ENCODE measurements at places on chromosomes 4 and X.

GRCh38 chr4:65461781-65462180 is 208.5 kb downstream of the EPHA5 start:
- no peak for DNase-seq

DNA sequence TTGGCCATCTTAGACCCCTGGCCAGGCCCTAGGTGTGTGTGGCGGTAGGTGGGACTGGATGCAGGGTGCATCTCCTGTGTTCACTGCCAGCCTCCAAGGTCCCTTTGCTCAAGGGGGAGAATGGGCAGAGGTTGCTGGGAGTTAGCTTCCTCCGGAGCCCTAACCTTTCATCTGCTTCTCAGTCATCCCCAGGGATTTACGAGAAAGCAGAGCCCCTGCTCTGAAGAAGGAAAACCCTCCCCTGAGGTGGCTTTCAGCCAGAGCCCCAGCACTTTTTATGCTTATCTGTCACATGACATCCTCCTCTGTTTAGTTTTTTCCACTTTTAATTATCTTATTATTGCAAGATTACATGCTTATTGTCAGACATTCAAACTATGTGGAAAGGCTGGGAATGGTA is 44.9 kb upstream of the DDX3X start:
- DNase-seq, result no peak

DNA sequence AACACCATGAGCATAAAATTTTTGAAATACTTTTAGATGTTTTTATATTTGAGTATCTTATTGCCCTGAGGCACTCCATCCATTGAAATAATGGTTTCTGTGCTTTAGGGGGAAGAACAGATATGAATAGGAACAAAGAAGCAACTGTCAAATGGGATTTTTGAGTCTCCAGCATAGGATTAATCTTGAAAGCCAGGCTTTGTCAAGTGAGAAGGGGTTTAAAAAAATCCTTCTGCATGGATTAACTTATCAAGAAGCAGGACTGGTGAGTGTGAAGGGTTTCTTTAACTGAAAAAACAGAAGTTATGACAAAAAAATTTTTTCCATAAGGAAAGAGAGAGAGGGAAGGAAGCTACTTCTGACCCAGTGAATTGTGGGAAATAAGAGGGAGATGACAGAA is 7.6 kb upstream of the NUDT9 start:
- no peak for DNase-seq

DNA sequence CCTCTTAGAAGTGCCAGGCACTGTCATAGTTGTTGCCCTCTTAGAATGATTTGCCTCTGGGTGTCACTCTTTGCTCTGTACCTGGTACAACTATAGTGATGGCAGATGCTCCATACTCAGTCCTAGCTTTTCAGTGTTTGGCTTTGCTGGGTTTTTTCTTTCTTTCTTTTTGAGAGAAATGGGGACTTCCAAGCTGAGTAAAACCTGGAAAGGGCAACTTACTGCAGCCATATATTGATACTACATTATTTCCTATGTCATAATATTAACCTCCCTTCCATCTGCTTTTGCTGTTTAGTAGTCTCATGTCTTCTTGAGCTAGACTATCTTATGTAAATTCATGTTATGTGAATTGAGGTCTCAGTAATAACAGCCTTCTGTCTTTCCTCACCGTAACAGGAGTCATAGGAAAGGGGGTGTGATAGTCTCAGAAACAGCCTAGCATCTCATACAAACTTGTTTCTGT is 49.0 kb downstream of the NIPAL1 start:
- no peak for DNase-seq

- DNase-seq, result no peak
Observed at GRCh38 chr4:154487145-154487544, 4.5 kb downstream of the DCHS2 start.

GRCh38 chr4:93199492-93199891 is 629.1 kb upstream of the ATOH1 start:
- no peak for DNase-seq

GRCh38 chr4:79023799-79024770 is 84.8 kb upstream of the PAQR3 start:
- DNase-seq, result no peak

DNA sequence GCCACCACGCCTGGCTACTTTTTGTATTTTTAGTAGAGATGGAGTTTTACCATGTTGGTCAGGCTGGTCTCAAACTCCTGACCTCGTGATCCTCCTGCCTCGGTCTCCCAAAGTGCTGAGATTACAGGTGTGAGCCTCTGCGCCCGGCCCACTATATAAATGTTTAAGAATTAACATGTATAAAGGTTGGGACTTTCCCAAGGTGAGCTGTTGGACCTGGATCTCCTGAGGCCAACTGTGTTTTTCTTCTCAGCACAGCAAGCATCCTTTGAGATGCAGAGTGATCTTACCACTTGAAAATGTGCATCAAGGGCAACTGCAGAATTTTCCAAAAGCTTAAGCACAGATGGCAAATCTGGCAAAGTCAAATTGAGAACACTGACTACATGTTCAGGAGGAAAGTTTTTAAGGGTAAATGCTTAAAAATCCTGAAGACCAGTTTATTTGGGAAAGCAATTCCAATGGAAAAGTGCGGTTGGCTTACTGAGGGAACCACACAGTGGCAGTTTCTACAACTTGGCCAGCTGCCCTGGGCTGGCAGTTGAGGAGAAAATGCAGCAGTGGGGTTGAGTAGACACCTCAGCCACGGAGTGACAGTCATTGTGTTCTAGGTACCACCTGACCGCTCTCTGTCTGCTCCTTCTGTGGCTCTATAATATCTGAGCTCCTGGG is 168.9 kb downstream of the CBR4 start:
- DNase-seq, result no peak

DNA sequence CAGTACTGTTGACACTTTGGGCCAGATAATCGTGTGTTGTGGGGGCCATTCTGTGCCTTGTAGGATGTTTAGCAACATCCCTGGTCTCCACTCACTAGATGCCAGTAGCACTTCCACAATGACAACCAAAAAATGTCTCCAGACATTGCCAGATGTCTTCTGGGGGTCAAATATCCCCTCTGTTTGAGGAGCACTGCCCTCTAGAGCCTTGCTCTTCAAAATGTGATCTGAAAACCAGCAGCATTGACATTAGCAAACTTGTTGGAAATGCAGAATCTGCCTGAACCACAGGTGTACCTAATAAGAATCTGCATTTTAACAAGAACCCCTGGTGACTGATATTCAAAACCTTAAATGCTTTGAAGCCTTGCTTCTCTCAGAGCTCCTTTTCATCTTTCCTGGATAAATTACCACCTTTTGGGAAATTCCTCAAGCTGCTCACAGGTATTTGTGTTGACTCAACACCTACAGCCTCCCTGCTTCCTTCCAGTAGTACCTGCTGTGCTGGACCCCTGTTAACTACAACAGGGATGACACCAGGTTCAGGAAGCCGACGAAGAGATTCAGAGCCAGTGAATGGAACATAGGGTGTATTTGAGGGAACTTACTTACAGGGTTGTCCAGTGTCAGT is 459.0 kb upstream of the NR3C2 start:
- DNase-seq, result no peak

- no peak for DNase-seq
Observed at GRCh38 chr4:70728091-70728490, 6.3 kb downstream of the RUFY3 start.

- no peak for DNase-seq
Observed at GRCh38 chrX:5730556-5730955, 498.1 kb downstream of the NLGN4X start.

DNA sequence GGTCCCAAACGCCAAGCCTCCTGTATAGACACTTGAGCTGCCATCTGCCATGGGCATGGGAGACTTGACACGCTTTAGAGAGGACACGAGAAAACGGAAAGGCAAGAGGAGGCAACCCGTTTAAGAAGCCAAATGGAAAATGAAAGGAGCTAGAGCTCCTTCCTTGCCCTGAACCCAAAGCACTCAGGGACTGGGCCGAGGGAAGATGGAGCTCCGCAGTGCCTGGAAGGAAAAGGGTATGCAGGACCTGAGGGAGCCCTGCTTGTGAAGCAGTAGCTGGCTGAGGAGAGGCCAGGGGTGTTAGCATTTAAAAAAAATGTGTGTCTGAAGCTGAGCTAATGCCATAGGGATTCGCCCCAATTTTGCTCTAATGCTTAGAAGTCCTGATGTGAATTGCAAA is 15.1 kb downstream of the MCF2 start:
- no peak for DNase-seq

DNA sequence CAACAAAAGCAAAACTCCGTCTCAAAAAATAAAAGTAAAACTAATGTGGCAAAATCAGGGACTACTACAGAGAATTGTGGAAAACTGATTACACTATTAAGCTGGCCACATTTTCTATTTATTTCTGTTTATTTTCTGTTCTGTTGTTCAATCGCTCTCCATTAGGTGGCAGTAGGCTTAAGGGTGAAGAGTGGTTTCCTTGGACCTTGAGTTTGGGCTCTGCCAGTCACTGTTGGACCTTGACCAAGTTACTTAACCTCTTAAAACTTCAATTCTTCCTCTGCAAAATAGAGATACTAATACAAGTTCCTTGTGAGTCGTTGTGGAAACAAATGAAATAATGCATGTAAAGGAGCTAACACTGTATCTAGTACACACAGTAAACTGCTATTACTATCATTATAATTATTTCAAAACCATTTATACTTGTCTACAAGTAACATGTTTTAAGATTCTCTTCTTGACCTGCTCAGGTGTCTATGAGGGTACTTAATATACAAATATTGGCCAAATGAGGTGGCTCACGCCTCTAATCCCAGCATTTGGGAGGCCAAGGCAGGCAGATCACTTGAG is 15.2 kb downstream of the HSD17B11 start:
- no peak for DNase-seq

- no peak for DNase-seq
Observed at GRCh38 chr4:60890743-60891142, 309.4 kb upstream of the ADGRL3 start.

DNA sequence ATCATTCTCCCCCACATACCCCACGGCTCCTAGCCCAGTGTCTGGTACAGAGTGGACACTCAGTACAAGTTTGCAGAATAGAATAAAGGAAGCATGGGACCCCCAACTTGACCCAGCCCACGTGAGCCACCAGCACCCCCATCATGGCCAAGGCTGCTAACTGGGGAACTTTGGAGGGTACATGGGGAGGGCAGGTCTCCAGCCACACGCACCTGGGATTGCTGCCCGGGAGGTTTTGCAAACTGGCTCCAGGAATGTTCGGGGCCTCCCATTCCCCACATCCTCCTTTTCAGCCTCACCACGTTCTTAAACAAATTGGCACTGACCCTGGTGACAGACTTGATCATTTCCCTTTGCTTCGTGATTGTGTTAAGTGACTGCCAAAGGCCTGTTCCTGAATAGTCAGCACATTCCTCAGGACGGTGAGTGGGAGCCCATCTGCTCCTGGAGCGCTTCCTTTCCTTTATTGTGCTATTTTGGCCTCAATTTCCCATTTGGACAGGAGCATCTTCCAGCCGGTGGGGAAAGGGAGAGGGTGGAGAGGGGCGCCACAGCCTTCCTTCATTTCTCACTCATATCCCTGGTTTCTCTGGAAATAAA is 18.7 kb upstream of the XPNPEP2 start:
- no peak for DNase-seq

GRCh38 chr4:338759-339097 is 1.1 kb downstream of the ZNF141 start:
- DNase-seq, result no peak

DNA sequence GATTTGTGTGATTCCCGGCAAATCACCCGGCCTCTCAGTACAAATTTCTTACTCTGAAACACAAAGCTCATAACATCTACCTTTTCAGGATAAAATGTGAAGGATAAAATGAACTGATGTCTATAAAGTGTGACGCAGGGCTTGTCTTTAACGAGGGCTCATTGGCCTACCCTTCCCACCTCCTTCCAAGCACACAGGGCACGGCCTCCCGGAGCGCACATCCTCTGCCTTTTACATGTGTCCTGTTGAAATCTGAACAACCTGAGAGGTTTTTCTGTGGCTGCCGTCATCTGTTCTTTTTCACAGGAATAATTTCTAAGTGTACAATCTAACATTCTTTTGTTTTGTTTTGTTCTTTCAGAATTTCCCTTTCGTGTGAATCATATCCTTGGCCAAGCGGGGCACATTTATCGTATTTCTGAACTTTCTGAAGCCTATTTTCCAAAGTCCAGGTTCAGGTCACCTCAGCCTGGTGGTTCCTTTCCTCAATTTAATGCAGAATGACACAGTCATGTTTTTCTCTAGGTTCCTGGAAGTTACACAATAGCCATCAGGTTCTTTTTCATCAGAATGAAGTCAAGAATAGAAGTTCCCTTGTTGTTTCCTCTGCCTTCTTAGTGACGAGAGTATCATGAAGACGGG is 53.1 kb upstream of the SPRY1 start:
- DNase-seq, result no peak

DNA sequence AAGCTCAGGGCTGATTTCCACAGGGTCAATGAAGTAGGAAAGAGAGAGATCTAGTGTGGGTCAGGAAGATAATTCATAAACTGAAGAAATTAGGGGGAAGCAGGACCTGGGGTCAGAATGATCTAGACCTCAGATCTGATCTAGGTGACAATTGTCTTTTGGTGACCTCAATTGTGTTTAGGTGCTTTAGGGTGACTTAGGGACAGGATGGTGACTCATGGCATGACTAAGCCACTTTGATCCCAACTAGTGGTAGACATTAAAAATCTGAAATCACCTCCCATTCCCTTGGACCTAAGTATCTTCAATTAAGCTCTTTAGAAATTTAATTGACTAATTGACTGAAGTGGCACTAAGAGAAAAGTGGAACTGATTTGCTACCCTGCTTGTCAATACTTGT is 36.7 kb upstream of the GRXCR1 start:
- DNase-seq, result no peak

DNA sequence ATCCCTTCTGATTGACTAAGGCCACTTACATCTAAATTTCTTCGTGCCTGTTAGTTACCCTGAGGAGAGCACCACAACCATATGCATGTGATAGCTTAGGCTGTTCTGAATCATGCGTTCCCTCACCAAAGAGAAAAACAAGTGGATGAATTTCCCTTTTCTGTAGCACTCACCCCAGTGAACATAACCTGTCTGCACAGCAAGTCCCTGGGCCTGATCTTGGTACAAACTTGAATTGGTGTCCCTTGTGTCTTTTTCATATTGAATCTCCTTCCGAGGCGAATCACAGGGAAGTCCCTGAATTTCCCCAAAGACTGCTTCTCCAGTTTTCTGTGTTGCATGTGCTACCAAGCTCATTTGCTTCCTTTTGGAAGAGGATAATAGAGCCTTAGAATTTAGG is 100.4 kb downstream of the KLHL8 start:
- DNase-seq, result no peak

DNA sequence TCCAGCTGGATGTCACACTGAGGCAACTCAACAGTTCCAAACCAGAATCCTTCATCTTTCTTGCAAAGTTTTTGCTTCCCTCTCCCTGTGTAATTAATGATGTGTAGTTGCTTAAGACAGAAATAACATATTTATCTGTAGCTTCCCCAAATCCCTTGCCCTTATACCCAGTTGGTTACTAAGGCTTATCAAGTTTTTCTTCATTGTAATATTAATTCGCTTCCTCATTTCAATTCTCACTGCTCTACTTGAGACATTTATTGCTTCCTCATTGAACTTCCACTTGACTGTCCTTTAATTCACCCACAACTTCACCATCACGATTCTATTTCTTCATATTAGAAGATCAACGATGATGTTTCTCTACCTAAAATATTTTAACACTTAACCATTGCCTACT is 386.6 kb upstream of the CPEB2 start:
- no peak for DNase-seq

- DNase-seq, result no peak
Observed at GRCh38 chr4:120520761-120521160, 401.8 kb downstream of the PRDM5 start.

- no peak for DNase-seq
Observed at GRCh38 chr4:154485127-154485773, 6.3 kb downstream of the DCHS2 start.

GRCh38 chr4:7631288-7632014 is 196.7 kb upstream of the PSAPL1 start:
- no peak for DNase-seq

- no peak for DNase-seq
Observed at GRCh38 chr4:25723409-25723808, 67.8 kb downstream of the SLC34A2 start.

Data from stimulated activated CD8-positive, alpha-beta memory T cell treated with anti-CD3 and anti-CD28 coated beads, Interleukin-7, amount 100 ng/mL, for 1 hour (primary cell).